ENCODE measurements at places on chromosomes 3 and 15. TPM values are rescaled to one million over a fixed set of nuclear protein-coding genes. Genes with fewer than 3 reads are reported as not detected.

- no peaks in the 10 kb centered on the region for H3K27me3 ChIP-seq
- no peaks in the 10 kb centered on the region for H3K36me3 ChIP-seq
- no peak overlapping the region for H3K4me3 ChIP-seq
Observed at GRCh38 chr3:137987723-137988122, 22.2 kb upstream of the CLDN18 start.

- DNase-seq: no peak
- H3K36me3 ChIP-seq: no peaks in the 10 kb centered on the region
- H3K27ac ChIP-seq: no peak overlapping the region
- no peak overlapping the region for H3K4me3 ChIP-seq
- H3K4me1 ChIP-seq: no peaks in the 10 kb centered on the region
- H3K27me3 ChIP-seq: no peaks in the 10 kb centered on the region
Observed at GRCh38 chr15:36886701-36887100, 213.6 kb downstream of the MEIS2 start.

GRCh38 chr15:41122849-41123248, 6.8 kb upstream of the INO80 start:
- peaks cover 9% of the 10 kb centered on the region for H3K27me3 ChIP-seq
- no peak overlapping the region for H3K27ac ChIP-seq
- no peak for DNase-seq
- H3K36me3 ChIP-seq: no peaks in the 10 kb centered on the region
- H3K4me3 ChIP-seq: no peak overlapping the region

DNA sequence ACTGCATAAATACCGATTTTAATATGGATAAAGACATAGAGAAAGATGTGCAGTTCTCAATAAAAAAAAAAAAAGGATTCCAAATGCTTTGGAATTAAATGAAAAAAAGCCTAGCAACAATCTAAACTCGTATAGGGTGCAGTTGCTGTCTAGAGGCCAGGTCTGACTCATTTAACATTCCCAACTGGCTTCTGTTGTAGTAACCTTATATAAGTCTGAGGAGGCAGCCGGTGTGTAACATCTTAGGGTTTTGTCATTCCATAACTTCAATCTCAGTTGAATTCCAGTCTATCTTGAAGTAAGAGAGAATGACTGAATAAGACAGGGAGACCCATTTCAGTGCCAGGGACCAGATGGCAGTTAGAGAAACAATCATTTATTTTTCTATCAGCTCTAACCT, 6.5 kb downstream of the PDCD10 start:
- peaks cover 63% of the 10 kb centered on the region for H3K4me1 ChIP-seq
- no peak overlapping the region for H3K27ac ChIP-seq
- no peak overlapping the region for H3K4me3 ChIP-seq
- H3K36me3 ChIP-seq: peaks cover 4% of the 10 kb centered on the region

DNA sequence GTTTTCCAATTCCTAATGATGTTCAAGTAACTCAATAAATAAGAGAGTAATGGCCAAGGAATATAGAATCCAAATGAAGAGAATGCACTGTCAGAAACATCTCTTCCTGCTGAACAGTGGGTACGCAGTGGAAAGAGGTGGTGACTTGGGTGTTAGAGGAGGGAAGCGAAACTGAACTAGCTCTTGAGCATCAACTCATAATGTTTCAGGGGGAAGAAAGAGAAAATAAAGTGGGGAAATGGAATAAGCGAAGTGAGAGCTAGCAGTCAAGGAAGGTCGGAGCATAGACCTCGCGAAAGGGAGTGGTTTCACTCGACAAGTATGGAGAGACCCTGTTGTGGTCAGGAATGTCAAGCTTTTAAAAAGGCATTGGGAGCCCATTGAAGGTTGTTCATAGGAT, 309.5 kb downstream of the GAP43 start:
- DNase-seq: no peak
- H3K27ac ChIP-seq: no peak overlapping the region

DNA sequence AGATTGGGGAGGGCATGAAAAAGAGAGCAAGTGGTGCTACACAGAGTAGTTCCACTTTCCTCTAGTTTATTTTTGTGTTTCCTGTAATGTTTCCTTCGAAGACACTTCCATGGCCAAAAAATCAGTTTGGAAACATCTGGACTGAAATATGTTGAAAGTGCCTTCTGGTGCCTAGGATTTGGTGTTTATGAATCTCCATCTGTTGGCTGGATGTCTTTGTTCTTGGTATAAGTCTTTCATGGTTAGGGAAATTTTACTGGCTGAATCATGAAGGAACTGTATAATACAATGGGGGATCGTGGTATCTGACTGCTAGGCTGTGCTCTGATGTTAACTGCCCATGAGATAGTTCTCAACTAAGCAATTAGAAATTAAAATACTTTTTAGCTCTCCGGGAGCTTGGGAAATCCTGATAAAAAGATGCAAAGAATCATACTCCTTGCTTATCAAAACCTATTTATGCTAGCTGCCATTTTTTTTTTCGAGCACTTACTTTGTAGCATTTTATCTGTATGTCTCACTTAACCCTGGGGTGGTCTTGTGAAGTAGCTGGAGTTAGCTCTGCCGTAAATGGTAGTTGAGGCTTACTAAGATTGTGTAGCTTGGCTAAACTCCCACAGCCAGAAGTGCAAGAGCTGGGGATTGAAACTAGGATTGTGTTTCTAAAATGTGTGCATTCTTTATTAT, 21.9 kb downstream of the AKAP13 start:
- no peak overlapping the region for H3K4me3 ChIP-seq
- H3K36me3 ChIP-seq: no peaks in the 10 kb centered on the region
- H3K4me1 ChIP-seq: peaks cover 18% of the 10 kb centered on the region
- no peaks in the 10 kb centered on the region for H3K27me3 ChIP-seq
- peak overlapping the region; percentile 40 for H3K27ac ChIP-seq

DNA sequence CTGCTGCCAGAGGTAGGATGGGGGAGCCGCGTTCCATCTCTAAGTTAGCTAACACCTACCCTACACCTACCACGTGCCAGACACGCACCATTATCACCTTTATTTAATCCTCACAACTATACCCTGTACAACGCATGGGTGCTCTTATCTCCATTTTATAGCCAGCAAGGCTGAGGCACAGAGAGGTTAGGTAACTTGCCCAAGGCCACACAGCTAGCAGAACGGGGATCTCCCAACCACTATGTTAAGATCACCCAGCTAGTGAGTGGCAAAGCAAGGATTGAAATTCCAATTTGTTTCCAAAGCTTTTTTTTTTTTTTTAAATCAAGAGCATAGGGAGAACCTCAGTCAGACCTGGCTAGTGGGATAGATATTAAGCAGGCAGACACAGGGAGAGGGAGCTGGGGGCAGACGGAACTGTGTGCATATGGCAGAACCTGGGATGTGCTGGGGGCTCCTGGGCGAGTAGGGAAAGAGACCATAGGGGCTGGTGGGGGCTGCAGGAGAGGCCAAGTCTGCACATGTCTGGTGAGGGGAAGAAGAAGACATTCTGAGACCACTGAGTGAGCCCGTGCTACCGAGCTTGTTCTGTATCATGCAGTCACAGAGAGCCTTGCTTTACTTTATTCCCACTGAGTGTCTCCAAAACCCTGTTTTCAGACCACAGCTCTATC, 196.3 kb upstream of the TPM1 start:
- H3K36me3 ChIP-seq: peaks cover under 1% of the 10 kb centered on the region
- no peaks in the 10 kb centered on the region for H3K27me3 ChIP-seq
- H3K4me3 ChIP-seq: no peak overlapping the region
- H3K27ac ChIP-seq: no peak overlapping the region
- no peak for DNase-seq

GRCh38 chr3:136567599-136568188, 184.5 kb downstream of the STAG1 start:
- DNase-seq: no peak
- no peaks in the 10 kb centered on the region for H3K27me3 ChIP-seq
- no peaks in the 10 kb centered on the region for H3K4me1 ChIP-seq

GRCh38 chr3:129119365-129120100, 2.1 kb downstream of the RAB43 start:
- no peaks in the 10 kb centered on the region for H3K36me3 ChIP-seq
- H3K4me3 ChIP-seq: peak overlapping the region; percentile 91
- peak overlapping the region; percentile 88 for H3K27ac ChIP-seq
- H3K27me3 ChIP-seq: no peaks in the 10 kb centered on the region
- peaks cover 65% of the 10 kb centered on the region for H3K4me1 ChIP-seq
- no peak for DNase-seq

DNA sequence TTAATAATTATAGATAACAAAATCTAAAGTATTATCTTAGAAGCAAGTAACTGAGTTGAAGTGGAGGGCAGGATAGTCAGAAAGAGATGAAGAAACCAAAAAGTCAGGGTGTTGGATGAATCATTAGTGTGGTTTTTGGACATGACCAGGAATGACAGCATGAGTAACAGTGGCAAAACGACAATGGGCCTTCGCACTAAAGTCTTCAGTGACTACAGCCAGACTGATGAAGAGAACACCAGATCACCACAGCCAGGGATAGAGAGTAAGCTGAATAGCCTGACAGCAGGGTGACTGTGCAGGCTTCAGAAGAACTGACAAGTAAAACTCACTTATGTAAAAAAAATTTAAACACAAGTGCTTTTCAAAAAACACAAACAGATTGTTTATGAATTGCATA, 96.0 kb upstream of the MELTF start:
- no peak overlapping the region for H3K27ac ChIP-seq
- no peaks in the 10 kb centered on the region for H3K36me3 ChIP-seq
- H3K4me3 ChIP-seq: no peak overlapping the region
- DNase-seq: no peak
- no peaks in the 10 kb centered on the region for H3K27me3 ChIP-seq
- H3K4me1 ChIP-seq: no peaks in the 10 kb centered on the region

GRCh38 chr3:9911863-9912262, 5.0 kb upstream of the IL17RC start:
- H3K4me3 ChIP-seq: no peak overlapping the region
- H3K36me3 ChIP-seq: peaks cover 56% of the 10 kb centered on the region
- DNase-seq: no peak
- H3K27ac ChIP-seq: no peak overlapping the region

DNA sequence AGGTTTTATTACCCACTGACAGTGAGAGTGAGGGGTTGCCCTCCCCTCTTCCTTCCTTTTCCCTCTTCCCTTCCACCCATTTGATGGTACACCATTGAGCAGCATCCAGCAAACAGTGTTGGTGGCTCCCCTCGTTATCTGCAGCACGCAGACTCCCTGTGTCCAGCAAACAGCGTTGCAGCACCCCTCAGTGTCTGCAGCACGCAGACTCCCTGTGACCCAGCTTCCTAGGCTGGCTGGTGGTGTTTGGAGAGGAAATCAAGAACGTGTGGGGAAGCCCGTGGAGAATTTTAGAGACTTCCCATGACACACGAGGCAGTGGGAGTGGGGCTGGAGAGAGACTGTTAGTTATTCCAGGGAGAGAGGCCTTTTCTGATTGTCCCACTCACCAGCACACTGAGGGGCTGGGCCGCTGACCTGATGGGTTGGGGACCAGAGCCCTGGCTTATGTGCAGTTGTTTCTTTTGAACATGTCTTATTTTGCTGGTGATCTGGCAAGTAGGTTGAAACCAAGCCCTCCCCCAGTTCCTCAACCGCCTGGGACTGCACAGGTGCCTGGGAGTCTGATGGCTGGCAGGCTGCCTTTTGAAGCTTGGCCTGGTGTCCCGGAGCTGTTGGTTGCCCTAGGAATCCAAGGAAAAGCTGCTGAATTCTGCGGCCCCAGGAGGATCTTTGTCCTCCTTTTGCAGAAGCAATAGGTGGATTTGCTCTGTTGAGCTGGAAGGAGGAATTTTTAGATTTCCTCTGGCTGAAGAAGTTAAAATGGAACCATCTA, 19.0 kb downstream of the APBA2 start:
- H3K4me3 ChIP-seq: no peak overlapping the region
- no peak overlapping the region for H3K27ac ChIP-seq
- H3K4me1 ChIP-seq: no peaks in the 10 kb centered on the region
- no peaks in the 10 kb centered on the region for H3K27me3 ChIP-seq
- no peaks in the 10 kb centered on the region for H3K36me3 ChIP-seq

DNA sequence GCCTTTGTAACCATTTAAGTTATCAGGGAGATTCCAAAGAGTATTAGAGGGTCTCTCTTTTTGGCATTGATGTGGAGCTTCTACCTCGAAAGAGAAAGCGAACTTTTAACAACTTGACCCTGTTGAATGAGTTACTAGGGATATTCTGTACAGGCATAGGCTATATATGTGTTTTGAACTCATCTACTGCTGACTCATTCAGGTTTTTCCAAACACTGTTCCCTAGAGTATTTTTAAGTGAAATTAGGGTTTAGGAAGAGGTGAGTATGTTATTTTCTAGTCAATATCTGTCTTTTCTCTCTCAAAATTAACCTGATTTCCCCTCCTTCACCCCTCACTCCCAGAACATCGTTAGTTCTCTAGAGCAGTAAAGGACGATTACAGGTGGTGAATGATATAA, 228.1 kb upstream of the C2CD4B start:
- H3K27me3 ChIP-seq: peaks cover 13% of the 10 kb centered on the region
- H3K36me3 ChIP-seq: no peaks in the 10 kb centered on the region
- no peak overlapping the region for H3K27ac ChIP-seq

DNA sequence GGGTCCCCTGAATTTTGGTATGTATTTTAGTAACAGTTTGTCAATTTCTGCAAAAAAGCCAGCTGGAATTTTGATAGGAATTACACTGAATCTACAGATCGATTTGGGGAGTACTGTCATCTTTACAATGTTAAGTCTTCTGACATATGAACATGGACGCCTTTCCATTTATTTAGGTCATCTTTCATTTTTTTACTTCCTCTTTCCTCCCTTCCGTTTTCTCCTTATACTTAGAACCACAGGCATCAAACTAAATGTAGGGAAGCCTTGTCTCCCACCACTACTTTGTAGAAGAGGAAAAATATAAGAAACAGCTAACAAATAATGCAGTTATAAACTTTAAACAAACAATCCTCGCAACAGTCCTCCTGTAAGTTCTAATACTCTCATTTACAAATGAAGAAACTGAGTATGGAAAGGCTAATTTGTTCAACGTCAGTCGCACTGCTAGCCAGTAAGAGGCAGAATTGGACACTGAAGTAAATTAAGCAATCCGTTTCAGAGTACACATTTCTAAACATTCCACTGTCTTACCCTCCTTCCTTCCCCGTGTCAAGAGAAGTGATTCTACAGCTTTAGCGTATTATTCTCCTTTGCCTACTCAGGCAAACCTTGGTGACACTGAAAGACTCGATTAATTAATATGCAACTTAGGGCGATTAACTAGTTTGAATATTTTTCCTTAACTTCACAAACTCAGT, 25.6 kb downstream of the RHOA start:
- H3K36me3 ChIP-seq: no peaks in the 10 kb centered on the region
- no peaks in the 10 kb centered on the region for H3K4me1 ChIP-seq
- no peak overlapping the region for H3K4me3 ChIP-seq
- DNase-seq: no peak

The SLC28A2 gene
- total RNA-seq: not detected

The USP13 gene
- total RNA-seq: 6.5 TPM

The TMOD2 gene
- total RNA-seq: 3.4 TPM

The TNFSF10 gene
- total RNA-seq: 128 TPM

Measured in esophagus squamous epithelium (tissue), 5 donors.